ENCODE measurements at places on chromosomes 12 and 14.
A peak's percentile ranks its signal among the peaks of the same experiment; 100 is the strongest.

DNA sequence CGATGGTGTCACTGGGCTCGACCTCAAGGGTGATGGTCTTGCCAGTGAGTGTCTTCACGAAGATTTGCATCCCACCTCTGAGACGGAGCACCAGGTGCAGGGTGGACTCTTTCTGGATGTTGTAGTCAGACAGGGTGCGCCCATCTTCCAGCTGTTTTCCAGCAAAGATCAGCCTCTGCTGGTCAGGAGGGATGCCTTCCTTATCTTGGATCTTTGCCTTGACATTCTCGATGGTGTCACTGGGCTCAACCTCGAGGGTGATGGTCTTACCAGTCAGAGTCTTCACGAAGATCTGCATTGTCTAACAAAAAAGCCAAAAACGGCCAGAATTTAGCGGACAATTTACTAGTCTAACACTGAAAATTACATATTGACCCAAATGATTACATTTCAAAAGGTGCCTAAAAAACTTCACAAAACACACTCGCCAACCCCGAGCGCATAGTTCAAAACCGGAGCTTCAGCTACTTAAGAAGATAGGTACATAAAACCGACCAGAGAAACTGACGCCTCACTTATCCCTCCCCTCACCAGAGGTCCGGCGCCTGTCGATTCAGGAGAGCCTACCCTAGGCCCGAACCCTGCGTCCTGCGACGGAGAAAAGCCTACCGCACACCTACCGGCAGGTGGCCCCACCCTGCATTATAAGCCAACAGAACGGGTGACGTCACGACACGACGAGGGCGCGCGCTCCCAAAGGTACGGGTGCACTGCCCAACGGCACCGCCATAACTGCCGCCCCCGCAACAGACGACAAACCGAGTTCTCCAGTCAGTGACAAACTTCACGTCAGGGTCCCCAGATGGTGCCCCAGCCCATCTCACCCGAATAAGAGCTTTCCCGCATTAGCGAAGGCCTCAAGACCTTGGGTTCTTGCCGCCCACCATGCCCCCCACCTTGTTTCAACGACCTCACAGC lies 717 bp downstream of the UBC start:
- peak; percentile 90 for DNase-seq

DNA sequence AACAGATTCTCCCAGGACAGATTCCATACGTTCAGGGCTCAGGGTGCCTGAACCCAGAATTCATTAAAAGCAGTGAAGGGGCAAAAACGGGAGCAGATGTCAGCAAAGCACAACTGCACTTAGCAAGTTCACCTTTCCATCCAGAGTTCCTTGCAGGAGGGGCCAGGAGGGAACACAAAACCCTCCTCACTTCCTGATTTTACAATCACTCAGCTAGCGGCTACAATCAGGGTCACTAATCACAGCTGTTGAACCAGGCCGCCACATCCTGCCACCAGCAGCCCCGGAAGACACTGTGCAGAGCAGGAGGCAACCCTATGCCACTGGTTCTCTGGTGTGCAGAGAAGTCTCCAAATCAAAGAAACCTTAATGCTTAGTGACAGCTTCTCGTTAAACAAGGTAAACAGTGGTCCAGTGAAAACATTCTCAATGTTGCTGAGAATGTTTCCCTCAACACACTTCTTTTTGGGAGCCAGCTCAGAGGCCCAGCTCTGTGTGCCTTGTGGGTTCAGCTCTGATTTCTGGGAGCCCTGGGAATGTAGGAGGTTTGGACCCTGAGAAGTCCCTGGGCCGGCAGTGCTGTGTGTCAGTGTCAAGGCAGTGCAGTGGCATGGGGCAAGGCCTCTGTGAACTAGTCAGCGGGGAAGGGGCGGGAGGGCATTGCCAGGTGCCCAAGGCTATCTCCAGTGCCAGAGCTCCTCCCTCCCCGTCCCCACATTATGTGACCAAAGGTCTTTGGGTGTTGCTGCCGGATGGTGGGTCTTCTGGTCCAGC lies 54.5 kb downstream of the VCPKMT start:
- DNase-seq, result peak; percentile 70

DNA sequence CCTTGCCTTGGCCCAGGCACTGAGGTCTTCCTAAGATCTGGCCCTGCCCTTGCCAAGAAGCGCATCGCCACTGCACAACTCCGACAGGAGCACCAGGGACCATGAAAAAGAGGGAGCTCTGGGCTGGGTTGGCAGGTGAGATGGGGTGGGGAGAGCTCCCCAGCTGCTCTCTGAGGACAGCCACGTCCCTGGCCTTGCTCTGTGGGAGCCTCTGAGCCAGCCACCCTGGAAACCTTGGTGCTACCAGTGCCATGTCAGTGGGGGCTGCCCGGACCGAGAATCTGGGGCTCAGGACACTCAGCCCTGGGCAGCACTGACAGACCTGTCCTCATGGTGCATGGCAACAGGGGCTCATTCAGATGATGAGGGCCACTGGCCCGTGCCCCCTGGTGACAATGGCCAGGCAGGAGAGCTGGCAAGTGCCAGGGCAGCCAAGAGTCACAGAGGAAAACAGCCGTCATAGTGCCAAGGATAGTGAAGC lies 134.8 kb downstream of the ZFP36L1 start:
- DNase-seq, result no peak

DNA sequence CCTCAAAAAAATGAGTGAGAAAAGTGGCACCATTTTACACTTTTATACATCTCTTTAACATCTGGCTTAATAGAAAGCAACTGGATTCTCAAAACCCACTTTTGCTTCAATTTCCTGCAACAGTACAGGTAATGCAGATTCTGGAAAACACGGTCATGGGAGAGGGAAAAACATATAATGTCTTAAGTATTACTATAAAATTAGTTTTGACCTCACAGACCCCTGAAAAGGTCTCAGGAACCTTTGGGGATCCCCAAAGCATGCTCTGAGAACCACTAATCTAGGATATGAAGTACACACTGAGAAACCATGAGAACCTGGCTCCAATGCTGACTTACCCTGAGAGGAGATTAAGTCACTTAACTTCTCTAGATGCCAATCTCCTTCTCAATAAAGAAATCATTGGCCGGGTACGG lies 64.7 kb downstream of the PPP2R5E start:
- DNase-seq, result no peak

- DNase-seq, result no peak
Observed at GRCh38 chr12:96343347-96343954, 56.8 kb downstream of the CDK17 start.

GRCh38 chr14:65949711-65950516 lies 536.3 kb upstream of the CCDC196 start:
- DNase-seq, result no peak

DNA sequence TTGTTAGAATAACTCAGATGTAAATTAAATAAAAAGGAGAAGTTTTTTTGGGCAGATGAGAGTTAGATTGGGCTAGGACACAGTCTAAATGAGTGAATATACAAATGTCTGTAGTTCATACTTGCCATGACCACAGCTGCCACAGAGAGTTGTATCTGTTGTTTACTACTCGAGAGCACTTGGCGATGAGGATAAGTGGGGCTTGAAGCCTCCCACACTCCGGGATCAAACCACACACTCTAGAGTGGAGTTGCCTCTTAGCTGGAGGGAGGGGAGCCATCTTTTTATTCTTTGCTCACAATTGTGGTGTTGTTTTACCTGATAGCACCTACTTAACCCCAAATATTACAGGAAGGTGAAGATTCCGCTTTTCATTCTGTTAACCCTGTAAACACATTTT lies 27.5 kb downstream of the BEST3 start:
- no peak for DNase-seq

GRCh38 chr14:101861464-101861863 lies 100.0 kb downstream of the PPP2R5C start:
- DNase-seq, result no peak

GRCh38 chr14:96452684-96453083 lies 49.5 kb upstream of the PAPOLA start:
- DNase-seq, result no peak

GRCh38 chr12:50637870-50638481 lies 125.9 kb upstream of the ATF1 start:
- DNase-seq, result no peak

Measured in activated gamma-delta T cell treated with Interleukin-2 at 50 U/mL for 16 hours (primary cell).